ENCODE measurements at places on chromosomes 4 and X. TPM values are rescaled to one million over a fixed set of nuclear protein-coding genes. Genes with fewer than 3 reads are reported as not detected.

GRCh38 chr4:144582975-144583374 lies 63.0 kb upstream of the HHIP start:
- no peak for DNase-seq

DNA sequence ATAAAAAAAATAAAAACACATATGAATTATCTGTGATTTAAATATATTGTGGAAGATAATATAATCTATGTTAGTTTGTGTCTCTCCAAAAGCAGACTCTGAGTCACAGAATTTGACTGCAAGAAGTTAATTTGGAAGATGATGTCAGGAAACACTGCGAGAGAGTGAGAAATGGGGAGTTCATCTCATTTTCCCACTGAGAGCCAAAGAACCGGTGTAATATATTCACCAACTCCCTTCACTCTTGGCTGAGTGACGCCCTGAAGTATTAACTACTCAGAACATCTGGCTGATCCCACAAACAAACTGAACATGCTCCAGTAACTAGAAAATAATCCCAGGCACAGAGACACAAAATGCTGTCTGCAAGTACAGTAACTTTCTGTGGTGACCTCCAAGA lies 345.8 kb upstream of the SPANXN1 start:
- no peak for DNase-seq

DNA sequence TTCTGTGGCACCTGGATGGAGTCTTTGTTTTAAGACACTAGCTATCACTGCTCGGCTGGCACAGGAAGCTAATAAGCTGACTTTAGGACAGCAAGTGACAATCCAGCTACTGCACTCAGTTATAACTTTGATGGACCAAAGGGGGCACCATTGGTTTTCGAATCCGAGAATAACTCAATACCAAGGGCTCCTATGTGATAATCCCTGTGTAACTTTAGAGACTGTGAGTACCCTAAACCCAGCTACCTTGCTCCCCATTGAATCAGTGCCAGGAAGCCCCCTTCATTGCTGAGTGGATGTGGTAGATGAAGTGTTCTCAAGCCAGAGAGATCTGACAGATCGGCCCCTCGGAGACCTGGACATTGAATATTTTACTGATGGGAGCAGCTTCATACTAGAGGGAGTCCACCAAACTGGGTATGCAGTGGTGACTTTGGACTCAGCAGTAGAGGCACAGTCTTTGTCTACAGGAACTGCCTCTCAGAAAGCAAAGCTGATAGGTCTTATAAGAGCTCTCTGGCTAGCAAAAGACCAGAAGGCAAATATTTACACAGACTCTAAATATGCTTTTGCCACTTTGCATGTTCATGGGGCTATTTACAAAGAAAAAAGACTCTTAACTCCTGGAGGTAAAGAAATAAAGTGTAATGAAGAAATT lies 35.5 kb upstream of the UGT2B7 start:
- no peak for DNase-seq

DNA sequence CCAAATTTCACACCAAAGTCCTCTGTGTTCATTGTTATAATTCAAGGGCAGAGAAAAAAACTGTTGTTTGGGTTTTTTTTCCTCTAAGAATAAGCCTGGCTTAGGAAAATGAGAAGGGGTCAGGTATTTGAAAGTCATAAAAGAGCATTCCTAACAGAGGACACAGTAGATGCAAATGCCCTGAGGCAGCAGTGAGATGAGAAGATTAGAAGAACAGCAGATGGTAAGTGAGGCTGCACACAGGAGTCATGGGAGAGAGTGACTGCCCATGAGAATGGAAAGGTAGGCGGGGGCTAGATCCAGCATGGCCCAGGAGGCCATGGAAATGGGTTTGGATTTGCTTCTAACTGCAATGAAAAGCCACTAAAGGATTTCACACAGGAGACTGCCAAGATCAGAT lies 107.5 kb upstream of the RBPJ start:
- no peak for DNase-seq

Gene DCTD
- 182 TPM for polyA plus RNA-seq

Gene ALAS2
- polyA plus RNA-seq = not detected

Data from fibroblast of lung (primary cell).